Urinary bladder (tissue), 4 donors: ENCODE measurements at places on chromosomes 16 and 17.

GRCh38 chr17:69654981-69655855 lies 240.7 kb downstream of the MAP2K6 start:
- DNase-seq = peak; percentile 35

DNA sequence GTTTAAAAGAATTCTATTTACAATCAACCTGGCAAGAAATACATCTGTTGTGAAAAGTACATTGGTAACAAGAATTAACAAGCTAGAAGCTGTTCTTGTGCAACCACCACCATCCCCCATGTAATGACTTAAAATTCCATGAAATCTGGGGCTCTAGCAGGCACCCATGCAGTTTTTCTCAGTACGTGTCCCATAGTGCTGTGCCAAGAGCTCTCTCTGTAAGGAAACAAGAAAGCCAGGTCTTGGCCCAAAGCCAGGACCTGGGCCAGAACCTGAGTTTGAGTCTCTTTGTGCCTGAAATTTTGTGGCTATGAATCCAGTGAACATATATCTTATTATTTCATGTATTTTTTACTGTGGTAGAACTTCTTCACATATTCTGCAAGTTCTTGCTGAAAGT lies 46.6 kb downstream of the NUP93 start:
- DNase-seq = no peak

DNA sequence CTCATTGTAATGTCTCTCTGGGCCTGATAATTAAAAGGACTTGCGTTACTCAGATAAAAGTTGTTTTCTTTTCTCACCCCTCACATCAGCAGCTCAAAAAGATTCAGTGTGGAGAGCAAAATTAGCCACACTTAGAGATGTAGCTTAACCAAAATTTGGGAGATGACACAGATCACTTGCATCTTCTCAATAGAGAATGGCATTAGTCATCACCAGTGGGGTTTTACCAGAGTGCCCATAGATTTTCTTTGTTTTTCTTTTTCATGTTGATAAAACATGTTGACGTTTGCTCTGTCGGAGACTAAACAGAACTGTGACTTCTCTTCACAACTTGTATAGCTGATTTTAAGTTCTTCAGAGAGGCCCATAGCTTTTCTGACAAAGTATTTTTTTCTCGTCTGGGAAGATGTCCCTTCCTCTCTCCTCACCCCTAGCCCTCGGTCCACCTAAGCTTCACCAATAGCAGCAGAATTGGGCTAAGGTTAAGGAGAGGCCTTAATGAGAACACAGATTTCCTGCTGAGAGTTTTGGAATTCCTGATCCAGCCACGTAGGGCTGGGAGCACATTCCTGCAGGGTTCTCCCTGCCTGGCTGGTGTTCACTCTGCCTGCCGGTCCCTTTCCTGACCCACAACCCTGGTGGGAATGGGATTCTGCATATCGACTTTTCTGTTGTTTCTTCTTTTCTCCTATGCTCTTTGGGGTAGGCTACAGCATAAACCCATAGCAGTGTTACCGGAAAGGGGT lies 92.6 kb downstream of the CACNG3 start:
- no peak for DNase-seq

- no peak for DNase-seq
These were observed 440.6 kb downstream of the HS3ST3B1 start for GRCh38 chr17:14741491-14741890.

DNA sequence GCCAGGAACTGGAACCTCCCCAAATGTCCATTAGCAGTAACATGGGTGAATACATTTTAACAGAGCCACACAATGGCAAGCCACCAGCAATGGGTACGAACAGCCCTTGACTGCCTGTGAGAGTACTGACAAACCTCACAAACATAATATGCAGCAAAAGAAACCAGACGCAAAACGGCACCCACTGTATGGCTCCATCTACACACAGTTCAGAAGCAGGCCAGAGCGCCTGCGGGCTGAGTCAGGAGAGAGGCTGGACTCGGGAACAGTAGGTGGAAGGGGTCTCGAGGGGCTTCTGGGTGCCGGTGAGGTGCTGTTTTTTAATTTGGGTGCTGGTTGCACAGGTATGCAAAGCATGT lies 77.4 kb upstream of the TOB1 start:
- DNase-seq = no peak

GRCh38 chr16:48526058-48526957 lies 83.7 kb downstream of the N4BP1 start:
- no peak for DNase-seq

- DNase-seq = no peak
These were observed 3.8 kb downstream of the NLRC5 start for GRCh38 chr16:56993204-56993603.

DNA sequence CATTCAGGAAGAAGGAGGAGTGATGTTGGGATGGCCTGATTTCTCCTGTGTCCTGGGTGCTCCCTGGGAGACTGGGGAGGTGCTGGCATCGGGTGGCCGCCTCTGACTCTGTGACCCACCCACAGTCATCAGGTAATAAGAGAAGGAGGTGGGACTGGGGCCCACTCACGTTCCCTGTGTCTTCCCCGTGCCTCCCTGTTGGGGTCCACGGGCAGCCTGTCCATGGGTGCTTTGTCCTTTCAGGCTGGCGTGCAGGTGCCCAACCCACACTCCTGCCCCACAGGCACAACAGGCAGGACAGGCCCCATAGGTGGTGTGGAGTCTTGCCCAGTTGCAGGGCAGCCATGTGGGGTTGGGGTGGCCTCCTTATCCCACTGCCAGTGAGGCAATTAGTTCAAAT lies 4.0 kb downstream of the DEF8 start:
- no peak for DNase-seq

GRCh38 chr16:83552228-83552627 lies 255.6 kb upstream of the HSBP1 start:
- DNase-seq = no peak

GRCh38 chr16:89373355-89374110 lies 116.8 kb downstream of the ANKRD11 start:
- no peak for DNase-seq

DNA sequence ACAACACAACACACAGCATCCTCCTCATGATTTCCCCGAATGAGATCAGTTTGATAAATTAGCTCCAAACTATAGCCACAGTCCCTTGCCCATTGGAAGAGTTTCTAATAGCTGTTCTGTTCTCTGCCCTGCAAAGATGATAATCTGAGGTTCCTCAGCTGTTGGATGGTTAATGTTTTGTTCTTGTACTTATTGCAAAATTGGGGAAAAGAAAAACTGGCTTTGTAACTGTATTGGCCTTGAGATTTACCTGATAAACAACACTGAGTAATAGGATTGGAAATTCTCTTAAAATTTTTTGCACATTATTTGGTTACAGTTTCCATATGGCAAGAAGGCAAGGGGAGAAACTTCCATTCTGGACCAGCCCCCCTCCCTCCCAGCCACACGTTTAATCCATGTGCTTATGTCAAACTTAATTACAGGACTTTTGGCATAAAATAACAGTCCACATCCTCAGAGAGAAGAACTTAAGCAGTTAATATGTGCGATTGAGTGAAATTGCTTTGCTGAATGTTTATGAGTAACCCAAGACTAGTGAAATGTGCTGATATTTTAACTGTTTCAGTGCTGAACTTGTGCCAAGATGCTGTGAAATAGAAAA lies 119.1 kb upstream of the ZFHX3 start:
- no peak for DNase-seq

GRCh38 chr17:37305406-37305905 lies 70.3 kb upstream of the C17orf78 start:
- no peak for DNase-seq

GRCh38 chr17:70989280-70989679 lies 819.9 kb downstream of the KCNJ2 start:
- no peak for DNase-seq

GRCh38 chr17:28544402-28545140 lies 7.9 kb downstream of the UNC119 start:
- DNase-seq = no peak

- DNase-seq = no peak
These were observed 15.4 kb downstream of the CLUH start for GRCh38 chr17:2695961-2696760.

DNA sequence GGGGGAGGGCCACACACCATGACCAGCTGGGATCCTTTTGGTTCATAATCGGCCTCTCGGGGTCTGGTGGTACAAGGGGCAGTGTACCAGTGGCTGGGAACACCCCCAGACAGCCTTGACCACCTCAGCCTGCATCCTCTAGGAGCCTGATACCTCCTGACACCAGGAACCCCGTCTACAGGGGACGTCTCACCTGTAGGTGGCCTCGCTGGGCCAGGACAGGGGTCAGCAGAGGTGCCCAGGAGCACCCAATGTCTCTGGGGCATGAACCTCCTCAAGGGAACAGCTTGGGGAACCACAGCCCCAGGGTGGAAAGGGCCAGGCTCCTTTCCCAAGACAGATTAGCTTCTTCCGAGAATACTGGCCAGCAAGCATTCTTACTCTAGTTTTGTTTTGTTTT lies 2.5 kb upstream of the METRNL start:
- DNase-seq = no peak

- DNase-seq = no peak
These were observed 119.2 kb downstream of the HS3ST2 start for GRCh38 chr16:22933173-22933572.

DNA sequence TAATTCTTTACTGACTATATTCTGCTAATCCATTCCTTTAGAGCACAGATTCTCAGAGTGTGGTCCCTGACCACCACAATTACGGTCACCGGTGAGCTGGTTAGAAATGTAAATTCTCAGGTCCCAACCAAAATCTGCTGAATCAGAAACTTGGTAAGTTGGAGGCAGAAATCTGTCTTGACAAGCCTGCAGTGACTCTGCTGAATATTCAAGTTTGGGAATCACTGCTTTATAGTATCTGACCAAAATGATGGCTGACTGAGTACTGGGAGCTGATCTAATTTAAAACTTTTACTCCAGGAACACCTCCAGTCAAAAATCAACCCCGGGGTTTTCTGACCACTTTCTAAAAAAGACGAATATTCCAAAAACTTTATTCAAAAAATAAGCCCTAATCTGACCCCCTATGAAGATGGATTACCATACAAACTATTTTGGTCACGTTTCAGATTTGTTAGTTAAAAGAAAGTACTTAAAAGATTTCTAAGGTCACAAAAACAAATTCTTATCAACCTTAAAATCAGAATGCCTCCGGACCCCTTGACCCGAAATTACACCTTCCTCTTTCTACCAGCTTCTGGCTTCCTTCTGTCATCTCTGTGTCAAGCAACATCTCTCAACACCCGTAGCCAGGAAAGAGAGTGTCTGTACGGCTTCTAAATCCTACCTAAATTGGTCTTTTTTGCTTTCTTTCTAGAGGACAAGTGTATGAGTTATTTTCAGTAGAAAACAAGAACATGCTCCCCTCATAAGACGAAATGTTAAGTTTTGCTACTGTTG lies 38.6 kb downstream of the CREBBP start:
- DNase-seq = no peak

GRCh38 chr16:75628351-75628750 lies 5.3 kb upstream of the ADAT1 start:
- DNase-seq = no peak

GRCh38 chr16:13697013-13697412 lies 222.9 kb upstream of the ERCC4 start:
- DNase-seq = no peak

- no peak for DNase-seq
These were observed 21.1 kb downstream of the ETV4 start for GRCh38 chr17:43524945-43525575.

GRCh38 chr17:8056232-8056975 lies 17.5 kb downstream of the ALOX15B start:
- no peak for DNase-seq

- DNase-seq = no peak
These were observed 700 bp downstream of the TLCD2 start for GRCh38 chr17:1709403-1709951.

DNA sequence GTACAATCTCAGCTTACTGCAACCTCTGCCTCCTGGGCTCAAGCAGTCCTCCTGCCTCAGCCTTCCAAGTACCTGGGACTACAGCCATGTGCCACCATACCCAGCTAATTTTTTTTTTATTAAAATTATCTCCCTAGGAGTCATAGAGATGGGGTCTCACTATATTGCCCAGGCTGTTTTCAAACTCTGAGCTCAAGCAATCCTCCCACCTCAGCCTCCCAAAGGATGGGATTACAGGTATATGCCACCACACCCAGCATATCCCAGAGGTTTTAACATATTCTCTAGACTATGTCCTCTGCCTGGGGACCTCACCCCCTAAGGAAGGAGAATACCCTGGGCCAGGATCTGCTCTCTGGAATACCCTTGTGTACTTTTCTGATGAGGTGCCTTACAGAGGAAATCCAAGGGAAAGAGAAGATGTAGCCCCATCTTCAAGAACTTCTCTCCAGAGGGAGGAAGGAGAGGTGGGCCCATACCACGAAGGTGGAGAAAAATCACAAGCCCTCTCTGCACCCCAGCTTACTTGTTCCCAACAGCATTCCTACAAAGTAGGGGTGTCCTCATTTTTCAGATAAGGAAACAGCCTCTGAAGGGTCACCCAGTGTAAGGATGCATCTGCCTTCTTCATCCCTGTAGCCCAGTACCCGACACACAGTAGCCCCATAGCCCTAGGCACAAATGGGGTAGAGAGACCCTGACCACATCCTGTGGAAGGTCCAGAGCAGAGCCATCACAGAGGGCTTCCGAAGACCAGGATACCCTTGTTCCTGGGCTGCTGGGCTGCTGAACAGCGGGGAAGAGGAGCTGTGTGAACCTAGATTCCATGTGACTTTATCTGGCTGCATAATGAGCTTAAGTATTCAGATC lies 151.6 kb downstream of the SOCS1 start:
- DNase-seq = no peak

DNA sequence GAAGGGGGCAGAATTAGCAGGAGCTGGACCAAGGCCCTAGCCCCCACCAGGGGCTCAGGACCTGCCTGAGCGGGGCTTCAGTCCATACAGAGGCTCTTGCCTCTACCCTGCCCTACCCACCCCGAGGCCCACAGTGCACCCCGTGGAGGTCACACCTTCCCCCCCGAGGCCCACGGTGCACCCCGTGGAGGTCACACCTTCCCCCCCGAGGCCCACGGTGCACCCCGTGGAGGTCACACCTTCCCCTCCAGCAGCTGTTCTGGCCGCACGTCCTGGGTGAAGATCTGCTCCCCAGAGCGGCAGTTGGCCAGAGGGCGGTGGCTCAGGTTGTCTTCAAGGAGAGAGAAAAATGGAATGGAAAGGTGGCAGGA lies 11.4 kb downstream of the CASKIN2 start:
- no peak for DNase-seq

DNA sequence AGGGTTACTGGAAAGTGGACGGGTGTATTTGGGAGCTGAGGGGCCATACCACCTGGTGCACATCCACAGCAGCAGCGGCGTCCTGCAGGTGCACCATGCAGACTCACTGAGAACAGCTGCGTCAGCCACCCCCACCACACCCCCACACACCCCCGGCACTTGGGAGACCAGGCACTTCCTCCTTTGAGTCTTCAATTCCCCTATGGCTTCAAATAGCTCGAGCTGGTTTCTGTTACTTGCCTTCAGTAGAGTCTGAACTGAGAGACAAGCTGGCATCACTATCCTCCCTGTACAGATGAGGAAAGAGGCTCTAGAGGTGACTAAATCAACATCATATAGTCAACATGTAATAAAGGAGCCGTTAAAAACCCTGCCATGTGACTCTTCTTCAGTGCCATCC lies 15.4 kb downstream of the CUEDC1 start:
- DNase-seq = no peak
